ENCODE measurements at places on chromosomes 16 and 17.

DNA sequence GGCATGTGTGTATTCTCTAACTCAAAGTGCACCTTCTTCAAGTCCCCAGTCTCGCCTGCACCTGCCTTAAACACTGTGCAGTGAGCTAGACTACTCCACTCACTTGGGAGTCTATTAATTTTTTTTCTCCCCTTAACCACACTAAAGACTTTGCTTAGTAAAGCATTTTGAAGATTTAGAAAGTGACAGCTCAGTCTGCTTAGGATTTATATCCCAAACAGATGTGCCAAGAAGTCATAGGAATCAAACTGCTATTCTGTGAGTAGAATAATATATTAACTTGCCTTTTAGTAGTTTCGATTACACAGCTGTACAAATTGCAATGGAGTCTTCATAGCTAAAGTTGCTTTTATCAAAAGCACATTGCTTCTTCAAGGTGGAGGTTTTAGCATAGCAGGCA, 47.2 kb upstream of the MED13 start:
- DNase-seq = no peak

DNA sequence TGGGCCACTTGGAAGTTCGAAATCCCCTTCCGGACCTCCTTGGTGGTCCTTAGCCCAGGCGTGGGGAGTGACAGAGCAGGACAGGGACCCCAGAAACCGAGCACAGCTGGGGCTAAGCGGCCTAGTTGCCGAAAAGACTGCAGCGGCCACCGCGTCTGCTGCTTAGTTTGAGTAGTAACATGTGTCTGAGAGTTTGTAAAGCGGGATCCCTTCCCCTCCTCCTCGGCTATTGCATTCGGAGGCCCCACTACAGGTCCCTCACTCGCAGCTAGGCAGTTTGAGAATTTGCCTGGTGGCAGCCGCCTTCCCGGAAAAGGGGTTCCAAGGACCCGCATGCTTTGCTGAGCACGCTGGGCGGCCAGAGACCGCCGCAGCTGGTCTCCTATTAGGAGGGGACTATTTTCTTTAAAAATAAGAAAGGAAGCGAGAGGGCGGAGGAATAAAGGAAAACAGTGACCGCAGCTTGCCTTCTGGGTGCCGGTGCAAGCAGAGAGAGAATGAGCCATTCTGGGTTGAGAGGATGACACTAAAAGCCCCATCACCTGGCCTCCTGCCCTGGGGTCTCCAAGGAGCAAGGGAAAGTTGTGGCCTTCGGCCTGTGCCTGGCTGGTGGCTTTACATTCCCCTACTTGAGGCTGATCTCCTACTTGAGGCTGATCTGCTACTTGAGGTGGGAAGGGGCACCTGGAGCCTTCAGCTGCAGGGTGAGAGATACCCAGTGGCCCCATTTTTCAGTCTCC, 1.1 kb upstream of the HOXB5 start:
- no peak for DNase-seq

DNA sequence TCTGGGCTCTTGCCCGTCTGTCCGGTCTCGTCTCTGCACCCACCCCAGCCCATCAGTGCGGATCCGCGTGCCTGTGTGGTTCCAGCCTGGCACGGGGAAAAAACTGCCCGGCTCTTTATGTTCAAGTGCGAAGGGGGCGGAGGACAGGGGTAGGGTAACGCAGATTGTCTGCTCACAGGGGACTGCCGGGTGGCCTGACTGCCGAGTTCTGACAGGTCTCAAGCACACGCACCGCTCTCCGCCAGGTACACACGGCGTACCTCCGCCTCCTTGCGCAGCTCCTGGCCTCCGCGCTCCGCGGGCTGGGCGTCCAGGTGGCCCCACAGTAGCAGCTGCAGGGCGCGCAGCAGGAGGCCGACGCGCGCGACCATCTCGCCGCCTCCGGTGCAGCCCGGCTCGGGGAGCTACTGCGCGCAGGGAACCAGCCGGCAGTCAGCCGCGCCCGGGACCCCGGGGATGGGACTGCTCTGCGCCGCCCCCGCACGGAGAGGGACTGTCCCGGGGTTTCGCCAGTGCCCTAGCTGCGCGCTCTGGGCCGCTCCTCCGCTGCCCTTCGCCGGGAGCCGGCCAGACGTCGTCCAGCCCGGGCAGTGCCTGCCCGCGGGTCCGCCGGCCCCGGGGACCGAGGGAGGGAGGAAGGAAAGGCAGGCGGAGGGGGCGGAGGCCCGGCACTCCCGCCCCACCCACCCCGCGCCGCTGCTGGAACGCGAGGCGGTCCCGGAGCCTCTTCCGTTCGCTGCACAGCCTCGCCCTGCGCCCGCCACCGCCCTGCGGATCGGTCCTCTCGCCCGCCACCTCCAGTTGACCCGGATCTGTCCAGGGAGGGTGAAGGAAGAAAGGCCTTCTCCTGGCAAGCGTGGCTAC, at the start of gene MMP28:
Gene MMP28, minus strand, starts transcription at position 635 of the 864 bp plus-strand sequence. Its CDS starts 264 bp downstream, at position 371.
- no peak for DNase-seq

DNA sequence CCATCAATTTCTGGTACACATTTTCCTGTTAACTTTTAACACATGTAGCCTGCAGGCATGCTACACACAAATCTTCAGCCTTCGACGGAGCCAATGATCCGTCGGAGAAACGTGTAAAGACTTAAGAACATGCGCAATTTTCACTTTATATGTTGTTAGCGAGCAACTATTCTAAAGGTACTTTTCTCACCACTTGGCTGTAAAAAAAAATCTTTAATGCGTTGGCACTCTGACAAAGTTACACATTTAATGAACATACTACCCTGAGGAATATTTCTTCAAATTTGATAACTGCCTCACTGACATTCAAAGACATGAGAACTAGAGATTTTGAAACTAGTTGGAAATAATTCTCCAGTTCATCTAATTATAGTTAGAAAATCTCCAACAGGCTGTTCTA, 507.5 kb upstream of the SALL1 start:
- DNase-seq = no peak

- DNase-seq = no peak
Measured at GRCh38 chr16:23863511-23864422, 28.0 kb downstream of the PRKCB start.

DNA sequence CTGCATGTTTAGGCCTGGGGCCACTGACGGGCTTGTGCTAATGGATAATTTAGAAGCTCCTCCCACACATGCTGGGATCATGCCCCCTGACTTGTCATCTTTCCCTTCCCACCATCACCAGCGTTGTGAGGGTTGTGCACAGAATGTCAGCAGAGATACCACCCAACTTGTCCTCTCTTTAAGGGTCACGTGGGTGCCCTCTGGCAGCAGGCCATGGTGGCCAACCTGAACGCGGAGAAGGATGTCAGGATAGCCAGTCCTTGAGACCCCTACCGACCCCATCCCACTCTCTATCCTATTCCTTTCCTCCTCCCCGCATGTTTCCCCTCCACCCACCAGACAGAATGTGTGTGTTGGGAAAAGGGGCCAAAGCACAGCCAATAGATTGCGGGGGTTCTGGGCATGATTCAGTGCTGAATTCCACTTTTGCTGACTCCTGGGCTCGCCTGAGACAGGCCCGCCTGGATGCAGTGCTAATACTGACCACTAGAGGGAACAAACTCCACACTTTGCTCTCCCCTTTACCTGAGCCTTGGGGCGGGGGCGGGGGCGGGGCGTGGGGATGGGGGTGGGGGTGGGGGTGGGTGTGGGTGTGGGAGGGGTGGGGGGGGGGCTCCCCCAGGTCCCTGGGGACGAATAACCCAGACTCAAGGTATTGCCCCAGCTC, at the start of gene GH2:
Gene GH2, minus strand, starts transcription at position 10 of the 667 bp plus-strand sequence. CDS start 143 bp downstream, outside the sequence.
- peak; percentile 36 for DNase-seq

DNA sequence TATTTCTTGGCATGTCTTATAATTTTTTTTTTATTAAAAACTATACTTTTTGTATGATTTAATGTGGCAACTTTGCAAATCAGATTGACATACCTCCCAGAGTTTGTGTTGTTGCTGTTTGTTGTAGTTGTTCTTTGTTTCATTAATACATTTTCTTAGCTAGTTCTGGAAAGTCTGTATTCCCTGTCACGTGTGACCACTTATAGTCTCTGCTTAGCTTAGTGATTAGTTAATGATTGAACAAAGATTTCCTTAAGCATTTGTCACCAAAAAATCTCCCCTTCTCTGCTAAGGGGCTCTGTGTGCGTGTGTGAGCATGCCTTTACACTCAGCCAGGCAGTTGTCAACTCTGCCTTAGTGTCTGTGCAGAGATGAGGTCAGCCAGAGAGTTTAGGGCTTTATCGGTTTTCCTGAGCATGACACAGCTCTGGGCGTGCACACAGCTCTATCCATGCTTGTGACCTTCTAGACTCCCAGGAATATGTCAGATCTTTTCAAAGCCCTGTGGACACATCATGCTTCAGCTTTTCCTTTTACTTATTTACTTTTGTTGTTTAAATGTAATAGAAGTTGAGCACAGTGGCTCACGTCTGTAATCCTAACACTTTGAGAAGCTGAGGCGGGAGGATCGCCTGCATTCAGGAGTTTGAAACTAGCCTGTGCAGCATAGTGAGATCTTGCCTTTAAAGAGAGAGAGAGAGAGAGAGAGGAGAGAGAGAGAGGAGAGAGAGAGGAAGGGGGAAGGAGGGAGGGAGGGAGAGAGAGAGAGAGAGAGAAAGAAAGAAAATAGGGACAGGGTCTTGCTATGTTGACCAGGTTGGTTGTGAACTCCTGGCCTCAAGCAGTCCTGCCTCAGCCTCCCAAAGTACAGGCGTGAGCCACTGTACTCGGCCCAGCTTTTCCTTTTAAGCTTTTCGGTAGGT, 21.9 kb downstream of the DNAI2 start:
- no peak for DNase-seq

DNA sequence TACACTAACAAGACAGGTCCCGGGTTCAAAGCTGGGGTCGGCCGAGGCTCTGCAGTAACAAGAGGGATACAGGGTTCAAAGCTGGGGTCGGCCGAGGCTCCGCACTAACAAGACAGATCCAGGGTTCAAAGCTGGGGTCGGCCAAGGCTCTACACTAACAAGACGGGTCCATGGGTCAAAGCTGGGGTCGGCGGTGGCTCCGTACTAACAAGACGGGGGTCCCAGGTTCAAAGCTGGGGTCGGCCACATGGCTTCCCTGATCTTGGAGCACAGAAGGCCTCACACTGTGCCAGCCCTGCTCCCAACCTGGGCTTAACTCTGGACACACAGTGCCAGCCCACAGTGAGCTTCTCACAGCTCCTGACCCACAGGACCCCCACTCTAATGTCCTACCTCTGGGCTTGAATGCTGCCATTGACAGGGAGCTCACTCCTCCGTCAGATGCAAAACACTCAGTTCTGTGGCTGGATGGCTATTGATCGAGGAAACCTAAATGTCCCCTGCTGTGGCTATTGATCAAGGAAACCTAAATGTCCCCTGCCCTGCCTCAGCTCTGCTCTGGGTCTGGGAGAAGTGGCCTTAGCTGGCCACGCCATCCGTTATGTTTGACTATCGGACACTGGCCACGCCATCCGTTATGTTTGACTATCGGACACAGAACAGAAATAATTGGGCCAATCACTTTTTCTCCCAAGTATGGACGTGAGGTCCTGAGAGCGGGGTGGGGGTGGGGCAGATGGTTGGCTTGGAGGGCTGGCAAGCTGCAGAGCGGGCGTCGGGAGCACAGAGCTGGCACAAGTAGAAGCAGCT, 54.6 kb upstream of the DOC2B start:
- DNase-seq = no peak

Measured in AG10803 (cell line).